ENCODE measurements at places on chromosomes 16 and 17. TPM values are rescaled to one million over a fixed set of nuclear protein-coding genes. Genes with fewer than 3 reads are reported as not detected.
A peak's percentile ranks its signal among the peaks of the same experiment; 100 is the strongest.

DNA sequence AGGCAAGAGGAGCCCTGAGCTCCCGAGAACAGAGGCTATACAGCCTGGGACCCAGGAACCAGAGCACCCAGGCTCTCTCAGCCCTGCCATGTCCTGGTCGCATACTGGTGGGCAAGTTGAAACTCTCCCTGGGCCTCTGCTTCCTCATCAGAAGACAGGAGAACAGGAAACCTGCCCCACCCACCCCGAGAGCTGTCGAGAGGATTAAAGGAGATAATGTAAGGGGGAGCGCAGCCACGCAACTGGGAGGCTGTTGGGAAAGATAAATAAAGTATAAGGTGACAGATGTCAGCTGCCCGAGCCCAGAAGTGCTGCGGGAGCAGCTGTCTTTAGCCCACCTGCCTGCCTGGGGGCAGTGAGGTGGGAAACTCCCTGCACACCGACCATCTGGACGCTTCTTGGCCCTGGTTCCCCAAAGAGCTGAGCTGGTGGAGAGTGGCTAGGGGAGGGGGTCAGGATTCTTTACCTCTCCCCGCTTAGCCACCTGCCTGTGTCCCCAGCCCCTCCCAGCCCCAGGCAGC lies 6.8 kb downstream of the KIF19 start:
- DNase-seq, result peak; percentile 90

GRCh38 chr16:3444032-3444388 lies 530 bp downstream of the NAA60 start:
- no peak for DNase-seq

DNA sequence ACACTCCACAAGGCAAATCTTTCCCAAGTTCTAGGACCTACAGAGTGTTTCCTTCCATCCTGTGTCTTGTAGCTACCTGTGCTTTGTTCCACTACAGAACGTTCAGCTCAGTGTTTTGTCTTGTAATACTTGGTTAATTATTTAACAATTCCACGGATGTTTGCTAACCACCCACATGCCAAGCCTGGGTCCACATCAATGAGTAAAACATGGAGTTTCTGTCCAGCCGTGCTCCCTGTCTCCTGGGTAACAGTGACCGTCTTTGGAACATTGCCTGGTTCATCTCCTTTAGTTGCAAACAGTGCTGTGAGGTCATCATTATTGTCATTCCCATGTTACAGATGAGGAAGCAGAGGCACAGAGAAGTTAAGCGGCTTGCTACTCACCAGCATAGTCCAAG lies 41.3 kb downstream of the IRF8 start:
- DNase-seq, result no peak

DNA sequence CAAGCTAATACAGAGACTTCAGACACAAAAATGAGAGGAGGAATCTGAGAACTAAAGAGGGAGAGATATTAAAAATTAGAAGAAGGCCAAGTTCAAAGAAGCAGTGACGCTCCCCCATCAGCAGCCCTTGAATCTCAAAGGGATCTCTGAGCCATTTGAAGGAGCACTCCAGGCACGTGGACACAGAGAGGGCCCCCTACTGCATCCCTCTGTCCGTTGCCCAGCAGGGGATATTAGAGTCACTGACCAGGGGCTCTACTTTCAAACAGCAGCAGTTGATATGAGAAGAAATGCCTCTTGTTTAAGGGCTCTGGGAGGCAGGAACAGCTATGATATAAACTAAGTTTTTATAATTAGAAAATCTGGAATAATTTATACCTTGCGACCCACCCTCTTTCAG lies 479.0 kb upstream of the SALL1 start:
- no peak for DNase-seq

DNA sequence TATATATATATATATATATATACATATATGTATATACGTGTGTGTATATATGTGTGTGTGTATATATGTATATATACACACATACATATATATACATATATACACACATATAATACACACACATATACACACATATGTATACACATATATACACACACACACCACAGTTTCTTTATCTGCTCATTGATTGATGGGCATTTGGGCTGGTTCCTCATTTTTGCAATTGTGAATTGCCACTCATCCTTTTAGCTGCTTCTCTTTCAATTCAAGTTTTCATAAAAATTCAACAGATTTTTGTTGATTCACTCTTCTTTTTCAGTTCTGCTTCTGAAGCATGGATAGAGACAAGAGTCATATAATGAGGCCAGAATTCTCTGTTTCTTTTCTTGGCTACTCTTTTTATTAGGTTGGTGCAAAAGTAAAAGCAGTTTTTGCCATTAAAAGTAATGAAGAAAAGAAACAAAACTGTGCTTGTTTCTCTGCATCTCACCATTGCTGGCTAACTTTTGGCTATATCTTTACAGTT lies 44.5 kb downstream of the SLFN5 start:
- no peak for DNase-seq

TERB1 gene
- not detected for total RNA-seq

SDK2 gene
- total RNA-seq, result 0.09 TPM

CD68 gene
- total RNA-seq, result 34.8 TPM

SLC6A4 gene
- total RNA-seq, result not detected

SLC13A2 gene
- 0.13 TPM for total RNA-seq

FOXF1 gene
- not detected for total RNA-seq

HEATR9 gene
- not detected for total RNA-seq

Data from K562 (cell line).